A549 (cell line): ENCODE measurements at places on chromosomes 3 and 15.

GRCh38 chr3:140368223-140368811 lies 309.5 kb upstream of the TRIM42 start:
- DNase-seq, result no peak

DNA sequence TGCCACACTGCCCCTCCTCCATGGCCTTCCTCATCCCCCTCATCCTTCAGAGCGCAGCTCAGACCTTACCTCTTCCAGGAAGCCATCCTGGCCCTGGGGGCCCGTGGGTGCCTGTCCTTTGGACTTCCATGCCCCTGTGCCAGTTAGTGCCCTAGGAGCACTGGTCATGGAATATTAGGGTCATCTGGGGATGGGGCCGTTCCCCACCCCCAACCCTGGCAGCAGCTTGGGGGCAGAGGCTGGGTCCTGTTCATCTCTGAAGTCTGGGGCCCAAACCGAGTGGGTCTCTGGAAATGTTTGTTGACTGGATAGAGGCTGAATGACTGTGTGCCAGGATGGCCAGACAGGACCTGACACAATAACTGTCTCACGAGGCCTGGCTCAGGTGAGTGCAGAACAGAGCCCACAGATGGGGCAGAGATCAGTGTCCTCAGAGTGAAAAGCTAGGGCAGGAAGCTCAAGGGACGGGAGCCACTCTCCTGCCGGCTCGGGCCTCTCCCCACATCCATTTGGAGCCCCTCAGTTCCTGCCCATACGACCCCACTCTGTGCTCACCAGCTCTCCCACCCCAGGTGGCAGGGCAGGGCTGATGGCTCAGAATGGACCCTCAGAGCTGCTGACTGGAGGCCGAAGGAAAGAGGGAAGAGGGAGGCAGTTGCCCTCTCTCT lies 62.5 kb downstream of the TLE3 start:
- DNase-seq, result no peak

GRCh38 chr3:55476515-55476914 lies 10.6 kb downstream of the WNT5A start:
- no peak for DNase-seq

- no peak for DNase-seq
These were observed 214.9 kb downstream of the TCF12 start for GRCh38 chr15:57133127-57133968.

DNA sequence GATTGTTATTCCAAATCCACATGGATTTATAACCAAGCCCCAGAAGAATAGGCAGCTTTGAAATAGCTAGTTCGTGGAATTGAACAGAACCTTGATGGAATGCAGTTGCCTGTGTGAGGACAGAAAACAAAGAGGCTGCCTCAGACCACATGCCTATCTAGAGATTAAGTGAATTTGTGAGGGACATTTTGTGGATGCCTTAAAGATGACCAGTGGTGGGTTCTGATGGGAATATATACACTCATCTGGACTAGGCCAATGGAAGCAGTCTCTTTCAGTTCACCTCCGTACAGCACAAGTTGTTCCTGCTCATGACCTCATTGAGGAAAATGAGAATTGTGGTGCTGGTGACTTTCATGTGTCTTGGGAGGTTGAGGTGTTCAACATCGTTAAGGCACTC lies 63.2 kb upstream of the PYDC2 start:
- no peak for DNase-seq
